ENCODE measurements at places on chromosomes 16 and 17.

DNA sequence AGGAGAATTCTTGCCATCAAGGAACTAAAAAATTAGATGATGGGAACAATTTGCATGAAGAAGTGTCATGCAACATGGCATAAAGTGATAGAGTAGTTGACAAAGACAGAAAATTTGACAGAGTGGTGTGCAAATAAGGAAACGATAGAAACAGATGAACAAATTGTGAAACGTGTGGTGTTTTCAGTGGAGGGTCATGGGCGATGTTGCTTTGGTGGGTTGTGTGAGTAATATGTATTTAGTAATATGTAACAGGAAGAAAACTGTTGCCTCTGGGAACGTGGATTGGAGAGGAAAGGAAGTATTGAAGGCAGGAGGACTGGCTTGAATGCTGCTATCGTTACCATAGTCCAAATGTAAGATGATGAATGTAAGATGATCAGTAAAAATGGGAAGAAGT is 3.6 kb downstream of the COX10 start:
- DNase-seq, result no peak

GRCh38 chr17:9576521-9577372 is at the start of gene CFAP52:
Gene CFAP52 (plus strand): TSS chr17:9576642. CDS start chr17:9576696, 54 bp downstream.
- DNase-seq, result peak; percentile 93

DNA sequence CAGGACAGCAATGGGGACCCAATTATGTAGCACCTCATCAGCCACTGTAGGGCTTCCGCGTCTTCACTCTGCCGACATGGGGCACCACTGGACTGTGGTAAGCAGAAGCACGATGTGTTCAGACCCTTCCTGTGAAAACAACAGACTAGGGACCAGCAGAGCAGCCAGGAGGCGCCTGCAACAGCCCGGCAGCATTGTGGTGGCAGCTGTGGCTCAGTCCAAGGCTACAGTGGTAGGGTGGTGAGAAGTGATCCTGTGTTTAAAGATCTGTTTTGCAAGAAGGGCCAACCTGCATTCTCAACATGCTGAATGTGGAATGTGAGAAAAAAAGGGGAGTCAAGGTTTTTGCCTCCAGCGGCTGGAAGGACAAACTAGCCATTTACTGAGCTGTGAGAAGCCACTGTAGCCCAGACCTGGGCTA is 80.8 kb downstream of the GAS7 start:
- DNase-seq, result no peak

GRCh38 chr17:13036751-13037150 is 18.9 kb upstream of the ELAC2 start:
- peak; percentile 33 for DNase-seq

- DNase-seq, result no peak
Measured at GRCh38 chr16:84357191-84357651, 11.1 kb upstream of the ATP2C2 start.

- no peak for DNase-seq
Measured at GRCh38 chr17:17626151-17626805, 34.8 kb upstream of the PEMT start.

DNA sequence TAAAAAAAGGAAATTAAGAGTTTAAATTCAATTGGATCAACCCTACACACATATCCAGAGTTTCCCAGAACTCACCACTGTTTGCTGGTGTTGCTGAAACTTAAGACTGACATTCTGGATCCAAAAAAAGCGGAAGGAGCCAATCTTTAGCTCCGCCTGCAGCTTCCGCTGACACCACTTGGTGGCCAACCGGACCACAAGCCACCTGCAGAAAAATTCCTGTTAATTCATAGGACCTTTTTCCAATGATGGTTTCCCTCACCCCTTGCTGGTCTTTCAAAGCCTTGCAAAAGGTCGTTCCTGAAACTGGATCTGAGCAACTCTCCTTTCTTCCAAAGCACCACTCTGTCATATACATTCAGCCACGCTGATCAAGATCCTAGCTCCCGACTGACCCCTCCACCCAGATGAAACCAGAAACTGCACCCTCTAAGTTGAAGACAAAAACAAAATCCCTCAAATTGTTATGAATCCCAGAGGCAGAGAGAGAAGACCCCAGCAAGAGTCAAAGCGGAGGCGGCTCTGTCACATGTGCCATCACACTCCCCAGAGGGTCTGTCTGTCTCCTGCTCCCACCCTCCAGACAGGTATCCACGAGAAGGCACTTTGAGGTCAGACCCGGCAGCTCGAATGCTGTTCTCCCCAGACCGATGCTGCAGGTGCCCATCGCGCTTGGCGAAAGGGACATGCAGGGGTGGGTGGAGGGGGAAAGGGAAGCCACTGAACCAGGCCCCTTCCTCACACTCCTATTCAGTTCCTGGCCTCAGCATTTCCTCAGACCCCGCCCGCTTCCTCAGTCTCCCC is 773 bp downstream of the BLTP2 start:
- DNase-seq, result peak; percentile 45

DNA sequence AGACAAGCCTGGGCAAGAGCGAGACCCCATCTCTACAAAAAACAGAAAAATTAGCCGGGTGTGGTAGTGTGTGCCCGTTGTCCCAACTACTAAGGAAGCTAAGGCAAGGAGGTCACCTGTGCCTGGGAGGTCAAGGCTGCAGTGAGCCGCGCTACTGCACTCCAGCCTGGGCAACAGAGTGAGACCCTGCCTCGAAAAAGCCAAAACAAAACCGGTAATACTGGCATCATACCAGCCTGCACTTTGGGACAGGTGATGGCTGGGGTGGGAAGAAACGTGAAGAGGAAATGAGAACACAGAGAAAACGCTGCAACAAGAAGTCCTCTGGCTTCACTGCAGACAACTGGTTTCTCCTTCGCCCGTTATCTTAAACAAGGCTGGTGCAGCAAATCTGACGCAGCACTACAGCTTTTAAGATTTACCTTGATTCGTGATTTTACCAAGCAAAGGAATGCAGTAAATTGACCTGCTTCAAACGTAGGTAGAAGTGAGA is 725 bp upstream of the CASC3 start:
- DNase-seq, result no peak

DNA sequence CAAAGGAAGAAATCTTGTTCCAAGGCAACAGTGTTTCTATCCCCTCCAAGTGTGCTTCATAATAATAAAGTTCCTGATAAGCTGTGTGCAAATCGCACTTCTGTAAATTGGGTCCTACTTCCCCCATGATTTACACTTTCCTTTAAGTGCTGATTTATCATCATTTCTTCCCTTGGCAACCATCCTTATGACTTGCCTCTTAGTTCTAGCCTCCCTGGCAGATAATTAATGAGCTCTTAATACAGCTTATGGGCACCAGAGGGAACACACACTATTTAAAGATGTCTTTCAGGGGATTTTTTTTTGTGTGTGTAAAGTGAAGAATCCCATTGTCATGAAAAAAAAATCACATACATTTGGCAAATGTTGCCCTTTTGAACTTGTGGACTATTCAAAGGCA is 101.6 kb upstream of the MPHOSPH6 start:
- DNase-seq, result no peak

- peak; percentile 76 for DNase-seq
Measured at GRCh38 chr17:67365738-67366192, 612 bp downstream of the PSMD12 start.

GRCh38 chr17:82013341-82013740 is 9.3 kb downstream of the CENPX start:
- no peak for DNase-seq

DNA sequence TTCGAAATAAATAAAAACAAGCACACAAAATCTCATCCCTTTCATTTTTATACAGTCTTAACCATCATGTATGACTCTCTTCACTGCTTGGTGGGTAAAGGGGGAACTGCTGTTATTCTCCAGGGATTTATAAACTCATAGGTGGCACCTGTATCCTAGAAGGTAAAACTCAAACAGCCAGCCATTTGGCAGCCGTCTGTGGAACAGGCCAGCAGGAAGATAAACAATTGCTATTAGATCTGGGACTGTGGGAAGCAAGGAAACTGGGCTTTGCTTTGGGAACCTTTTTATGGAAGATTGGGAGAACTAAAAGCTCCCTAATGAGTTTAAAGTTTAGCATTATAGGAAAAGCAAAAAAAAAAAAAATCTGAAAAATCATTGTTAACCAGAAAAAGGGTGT is 126.0 kb downstream of the TANGO6 start:
- DNase-seq, result no peak

DNA sequence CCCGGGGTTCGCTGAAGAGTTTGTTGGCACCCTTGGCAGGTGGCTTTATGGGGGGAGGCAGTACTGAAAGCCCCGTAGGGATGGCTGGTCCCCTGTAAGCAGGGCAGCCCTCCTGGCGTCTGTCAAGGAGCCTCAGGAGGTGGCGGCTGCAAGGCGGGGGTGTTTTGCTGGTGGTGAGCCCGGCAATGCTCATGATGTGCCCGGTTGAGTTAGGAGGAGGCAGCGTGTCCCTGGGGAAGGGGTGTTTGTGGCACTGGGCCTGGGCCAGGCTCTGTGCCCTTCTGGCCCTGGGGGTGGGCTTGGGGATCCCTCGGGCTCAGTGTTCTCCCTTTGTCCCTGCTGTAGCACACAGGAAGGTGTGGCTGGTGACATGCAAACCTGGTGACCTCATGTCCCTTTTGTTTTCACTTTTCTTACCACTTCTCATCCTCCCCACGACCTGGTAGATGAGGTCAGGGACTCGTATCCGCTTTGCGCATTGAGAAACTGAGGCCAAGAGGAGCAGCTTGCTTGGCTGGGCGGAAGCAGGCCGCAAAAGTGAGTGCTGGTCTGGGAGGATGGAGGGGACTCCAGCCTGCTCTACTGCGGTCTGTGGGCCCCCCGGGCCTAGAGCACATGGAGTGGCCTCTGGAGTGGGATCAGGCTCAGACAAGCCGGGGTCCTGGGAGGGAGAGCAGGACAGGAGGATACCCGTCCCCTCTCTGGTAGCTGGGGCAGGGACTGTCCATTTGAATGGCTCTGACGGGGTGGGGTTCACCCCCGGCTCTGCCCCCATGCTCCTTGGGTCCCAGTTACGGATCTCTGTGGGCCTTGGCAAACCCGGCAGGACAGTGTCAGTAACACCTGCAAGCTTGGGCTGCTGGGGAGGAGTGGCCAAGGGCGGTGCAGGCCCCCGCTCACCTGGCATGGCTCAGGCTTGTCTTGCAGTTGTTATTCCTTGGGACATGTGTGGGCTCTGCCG is 2.2 kb downstream of the SNN start:
- DNase-seq, result no peak

DNA sequence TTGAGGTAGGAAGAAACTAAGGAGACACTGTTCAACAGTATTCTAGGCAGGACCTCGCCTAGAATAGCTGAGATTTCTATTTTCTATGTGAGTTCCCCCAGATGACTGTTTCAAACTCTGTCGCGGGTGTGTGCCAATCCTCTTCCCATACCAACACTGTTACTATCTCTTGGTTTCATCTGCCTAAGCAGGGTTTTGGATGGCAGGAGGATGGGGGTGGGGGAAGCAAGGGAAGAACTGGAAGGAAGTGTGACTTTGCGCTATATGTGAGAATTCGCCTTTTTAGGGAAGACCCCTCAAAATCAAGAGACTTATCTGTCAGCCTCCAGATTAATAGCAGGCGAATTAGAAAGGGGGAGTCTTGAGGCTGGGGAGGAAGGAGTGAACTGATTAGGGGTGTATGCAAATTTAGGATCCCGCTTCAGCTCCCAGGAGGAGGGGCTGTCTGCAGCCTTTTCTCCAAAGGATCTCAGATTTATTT is 521 bp upstream of the G6PC3 start:
- DNase-seq, result peak; percentile 54
